LoVo (cell line): ENCODE measurements at places on chromosomes 16 and 17.
A peak's percentile ranks its signal among the peaks of the same experiment; 100 is the strongest.

GRCh38 chr17:54172096-54172984, 349.6 kb downstream of the KIF2B start:
- DNase-seq = peak; percentile 1

- no peak for DNase-seq
These were observed 156.0 kb downstream of the GSG1L start for GRCh38 chr16:27907457-27907972.

DNA sequence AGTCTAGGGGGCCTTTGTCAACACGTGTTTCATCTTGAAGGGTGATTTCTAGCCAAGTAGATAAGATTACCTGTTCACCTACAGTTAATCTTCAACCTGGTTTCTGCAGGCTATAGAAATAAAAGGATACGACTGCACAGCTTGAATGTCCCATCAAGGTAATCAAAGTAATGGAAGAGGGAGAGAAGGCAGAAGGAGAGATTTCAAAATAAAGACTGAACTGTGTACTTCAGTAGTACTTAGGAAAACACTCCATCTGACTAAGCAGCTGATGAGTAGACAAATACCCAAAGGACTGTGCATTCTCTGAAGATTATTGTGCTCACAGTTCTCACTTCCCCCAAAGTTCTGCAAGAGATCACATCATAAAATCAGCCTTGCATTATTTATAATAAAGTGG, 5.8 kb upstream of the RFFL start:
- no peak for DNase-seq

GRCh38 chr16:57612494-57612893, 15.9 kb upstream of the ADGRG1 start:
- no peak for DNase-seq

DNA sequence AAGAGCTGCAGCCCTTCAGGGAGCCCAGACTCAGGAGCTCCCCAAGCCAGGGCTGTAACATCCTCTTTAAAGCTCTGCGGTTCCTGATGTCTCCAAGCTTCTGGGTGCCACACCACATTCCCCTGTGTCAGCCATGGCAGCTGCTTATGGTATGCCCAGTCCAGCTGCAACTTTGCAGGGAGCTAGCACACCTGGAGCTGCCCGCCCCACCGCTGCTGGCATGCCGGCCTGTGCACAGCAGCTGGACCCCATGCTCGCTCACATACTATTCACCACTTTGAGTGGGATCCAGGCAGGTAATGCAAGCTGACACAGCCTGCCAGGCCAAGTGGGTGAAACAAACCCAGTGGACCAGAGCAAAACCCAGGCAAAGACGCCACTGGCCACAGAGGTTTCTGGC, 305.6 kb upstream of the AXIN2 start:
- DNase-seq = no peak

DNA sequence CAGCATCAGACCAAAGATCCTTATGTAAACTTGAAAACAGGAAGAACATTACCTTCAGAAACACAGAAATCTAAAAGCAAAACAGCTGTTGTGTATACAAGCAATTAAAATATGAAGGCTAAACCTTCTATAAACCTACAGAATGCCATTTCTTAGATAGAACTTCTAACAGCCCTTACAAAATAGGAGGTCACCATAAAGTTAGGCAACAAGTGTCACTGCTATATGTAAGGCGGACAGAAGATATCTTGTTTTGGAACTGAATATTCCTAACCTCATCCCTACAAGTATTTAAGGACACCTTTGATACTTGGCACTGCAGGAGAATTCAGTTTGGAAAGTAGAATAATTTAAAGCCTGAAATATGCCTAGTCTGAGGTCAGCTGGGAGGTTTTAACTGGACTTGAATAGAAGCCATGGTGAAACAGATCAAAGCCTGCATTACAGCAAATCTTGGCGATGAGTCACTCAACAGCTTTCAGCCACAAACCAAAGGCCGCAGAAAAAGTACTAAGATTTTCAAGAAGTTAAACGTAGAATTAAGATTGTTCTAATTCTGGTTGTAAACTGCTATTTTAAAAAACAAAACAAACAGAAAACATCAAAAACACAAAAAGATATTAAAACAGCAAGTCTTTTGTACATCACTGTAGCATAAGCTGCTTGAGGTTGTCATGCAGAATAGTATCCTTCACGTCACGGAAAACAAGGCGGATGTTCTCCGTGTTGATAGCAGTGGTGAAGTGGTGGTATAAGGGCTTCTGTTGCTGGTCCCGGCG, 42.7 kb downstream of the GNA13 start:
- DNase-seq = peak; percentile 24
